ENCODE measurements at places on chromosomes 1 and 21.

DNA sequence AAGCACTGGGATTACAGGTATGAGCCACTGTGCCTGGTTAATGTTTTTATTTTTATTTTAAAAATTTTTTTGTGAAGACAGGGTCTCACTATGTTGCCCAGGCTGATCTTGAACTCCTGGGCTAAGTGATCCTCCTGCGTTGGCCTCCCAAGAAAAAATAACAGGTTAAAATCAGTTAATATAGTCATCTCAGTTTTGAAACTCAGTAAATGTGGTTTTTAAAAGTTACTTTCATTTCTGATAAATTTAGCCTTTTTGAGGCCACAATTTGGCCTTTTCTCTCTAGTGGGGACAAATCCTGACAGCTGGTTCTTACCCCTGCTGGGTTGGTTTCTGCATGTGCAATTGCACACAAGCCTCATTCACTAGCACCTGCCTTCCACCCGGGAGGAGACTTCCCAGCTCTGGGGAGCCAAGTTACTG, 13.3 kb downstream of the PMF1 start:
- no peak for DNase-seq

DNA sequence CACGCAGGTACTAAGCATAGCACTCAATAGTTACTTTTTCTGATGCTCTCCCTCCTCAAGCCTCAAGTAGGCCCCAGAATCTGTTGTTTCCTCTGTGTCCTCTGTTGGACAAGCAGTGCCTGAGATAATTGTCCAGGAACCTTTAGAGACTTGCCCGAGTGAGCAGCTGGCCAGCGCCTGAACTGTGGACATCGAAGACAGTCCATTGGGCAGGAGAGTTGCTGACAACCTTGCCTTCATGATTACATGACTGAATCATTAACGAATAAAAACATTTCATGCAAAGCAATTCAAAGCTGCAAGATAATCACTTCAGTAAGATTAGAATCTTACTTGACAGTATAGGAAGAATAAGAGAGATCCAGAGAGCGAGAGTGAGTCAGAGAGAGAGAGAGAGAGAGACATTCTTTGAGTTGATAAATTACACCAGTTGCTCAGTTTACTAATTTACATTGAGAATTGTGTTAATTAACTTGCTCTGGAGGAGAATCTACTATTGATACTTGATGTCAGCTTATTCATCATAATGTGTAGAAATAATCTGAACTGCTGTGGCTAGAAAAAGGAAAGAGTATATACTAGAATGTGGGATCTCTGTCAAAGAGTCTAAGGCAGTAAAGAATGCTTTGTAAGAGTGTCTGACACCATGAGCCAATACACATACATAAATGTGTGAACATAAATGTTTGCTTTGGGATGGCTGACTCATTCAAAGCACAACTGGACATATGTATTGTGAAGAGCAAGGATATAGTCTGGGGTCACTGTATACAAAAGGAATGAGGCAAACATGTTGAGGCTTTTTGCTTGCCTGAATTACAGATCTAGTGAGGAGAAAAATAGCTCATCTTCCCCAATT, 216.0 kb downstream of the ZNF326 start:
- no peak for DNase-seq

DNA sequence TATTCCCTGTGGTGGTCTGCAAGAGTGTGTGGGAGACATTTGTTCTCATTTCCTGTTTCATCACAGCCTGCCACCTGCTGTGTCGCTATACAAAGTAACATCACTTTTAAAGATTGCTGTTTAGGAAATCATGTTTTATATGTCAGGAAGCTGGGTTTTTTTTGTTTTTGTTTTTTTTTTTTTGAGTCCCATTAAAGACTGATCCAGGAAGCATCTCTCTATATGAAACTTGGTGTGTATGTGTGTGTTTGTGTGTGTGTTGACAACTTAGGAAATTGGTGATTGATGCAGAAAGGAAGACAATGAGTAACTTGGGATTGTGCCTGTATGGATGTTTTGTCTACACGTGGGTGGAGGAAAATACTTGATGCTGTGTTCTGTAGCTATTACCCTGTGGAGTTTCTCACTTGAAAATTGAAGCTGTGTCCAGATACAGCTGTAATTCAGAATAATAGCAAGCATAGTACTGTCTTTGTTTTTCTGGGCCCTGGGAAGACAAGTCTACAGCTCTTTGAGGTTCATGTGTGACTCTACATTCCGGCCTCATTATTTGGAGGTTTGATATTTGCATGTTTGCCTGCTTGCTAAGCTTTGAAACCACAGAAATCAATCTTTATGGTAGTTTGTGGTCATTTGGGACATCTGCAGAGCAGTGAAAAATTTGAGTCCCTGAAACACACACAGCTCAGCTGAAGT, 47.9 kb downstream of the LAMC1 start:
- DNase-seq: peak; percentile 52

DNA sequence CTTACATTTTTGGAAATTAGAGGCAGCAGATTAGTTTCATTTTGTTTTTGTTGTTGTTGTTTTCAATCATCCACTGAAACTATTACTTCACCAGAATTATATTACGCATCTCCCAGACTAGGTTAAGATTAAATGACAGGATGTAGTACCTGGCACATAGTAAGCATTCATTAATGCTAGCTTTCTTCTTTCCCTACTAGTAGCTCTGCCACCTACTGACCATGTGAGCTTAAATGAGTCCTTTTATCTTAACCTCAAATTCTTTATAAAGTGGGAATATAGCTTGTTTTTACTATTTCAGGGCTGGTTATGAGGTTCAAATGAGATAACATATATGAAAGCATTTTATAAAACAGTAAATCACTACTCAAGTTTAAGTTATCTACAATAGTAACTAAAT, 10.2 kb upstream of the ASPM start:
- DNase-seq: no peak

- DNase-seq: no peak
These were observed 996 bp upstream of the SH3BGRL3 start for GRCh38 chr1:26278724-26279455.

GRCh38 chr1:34328281-34328799, 151.6 kb downstream of the C1orf94 start:
- no peak for DNase-seq

DNA sequence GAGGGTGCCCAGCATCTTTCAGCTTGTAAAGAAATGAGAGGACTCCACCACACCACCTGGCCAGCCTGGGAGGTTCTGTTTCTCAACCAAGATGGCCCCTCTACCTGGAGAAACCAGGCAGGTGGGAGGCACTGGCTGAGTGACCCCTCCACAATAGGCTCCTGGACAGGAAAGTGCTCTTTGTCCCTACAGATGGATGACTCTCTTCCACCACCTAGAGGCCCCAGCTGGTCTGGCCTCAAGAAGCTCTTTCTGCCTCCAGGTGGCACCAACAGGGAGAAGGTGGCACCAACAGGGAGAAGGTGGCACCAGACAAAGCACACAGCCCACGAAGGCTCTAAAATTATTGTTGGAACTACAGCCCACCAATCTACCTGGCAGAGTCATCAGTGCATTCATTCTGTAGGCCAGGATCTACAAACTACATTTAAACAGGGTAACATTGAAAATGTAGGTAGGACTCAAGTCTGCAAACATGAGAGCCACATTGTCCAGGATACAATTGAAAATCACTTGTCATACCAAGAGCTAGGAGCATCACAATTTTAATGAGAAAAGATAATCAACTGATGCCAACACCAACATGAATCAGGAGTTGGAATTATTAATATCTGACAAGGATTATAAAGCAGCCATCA, 14.4 kb downstream of the TMPRSS3 start:
- no peak for DNase-seq

DNA sequence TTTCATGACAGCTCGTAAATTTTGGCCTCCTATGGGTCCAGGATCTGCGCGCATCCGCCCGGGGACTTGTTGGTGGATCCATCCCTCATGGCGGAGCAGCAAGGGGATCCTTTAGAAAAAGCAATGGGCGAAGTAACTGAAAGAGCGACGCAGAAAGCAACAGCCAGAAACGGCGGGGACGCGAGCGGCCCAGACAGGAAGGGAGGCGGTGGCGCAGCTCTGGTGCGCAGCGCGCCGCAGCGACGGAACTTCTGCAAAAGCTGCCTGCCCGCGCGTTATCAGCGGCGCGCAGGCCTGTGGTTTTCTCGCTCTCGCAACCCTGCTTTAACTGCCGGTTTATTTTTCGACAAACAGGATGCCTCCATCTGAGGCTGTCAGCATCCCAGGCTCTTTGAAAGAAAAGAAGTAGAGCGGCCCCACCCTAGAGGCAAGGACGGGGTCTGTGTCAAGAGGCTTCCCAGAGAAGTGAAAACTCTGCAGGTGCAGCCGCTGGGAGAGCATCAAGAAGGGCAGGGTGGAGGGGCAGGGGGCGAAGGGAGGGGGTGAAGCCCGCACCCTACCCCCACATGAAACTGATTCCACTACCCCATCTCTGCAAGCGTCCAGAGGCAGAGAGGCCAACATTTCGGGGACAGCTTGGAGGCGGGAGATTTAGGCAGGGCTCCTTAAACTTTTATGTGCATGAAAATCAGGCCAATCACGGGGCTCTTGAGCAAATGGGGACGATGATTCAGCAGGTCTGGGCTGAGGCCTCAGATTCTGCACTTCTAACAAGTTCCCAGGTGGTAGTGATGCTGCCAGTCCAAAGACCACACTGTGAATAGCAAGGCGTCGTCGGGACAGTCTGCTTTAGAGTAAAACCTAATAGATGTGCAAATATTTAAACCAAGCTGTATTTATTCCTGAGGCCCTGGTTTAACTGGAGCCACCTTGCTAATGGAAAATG, 22.2 kb downstream of the RUNX1 start:
- peak; percentile 45 for DNase-seq

DNA sequence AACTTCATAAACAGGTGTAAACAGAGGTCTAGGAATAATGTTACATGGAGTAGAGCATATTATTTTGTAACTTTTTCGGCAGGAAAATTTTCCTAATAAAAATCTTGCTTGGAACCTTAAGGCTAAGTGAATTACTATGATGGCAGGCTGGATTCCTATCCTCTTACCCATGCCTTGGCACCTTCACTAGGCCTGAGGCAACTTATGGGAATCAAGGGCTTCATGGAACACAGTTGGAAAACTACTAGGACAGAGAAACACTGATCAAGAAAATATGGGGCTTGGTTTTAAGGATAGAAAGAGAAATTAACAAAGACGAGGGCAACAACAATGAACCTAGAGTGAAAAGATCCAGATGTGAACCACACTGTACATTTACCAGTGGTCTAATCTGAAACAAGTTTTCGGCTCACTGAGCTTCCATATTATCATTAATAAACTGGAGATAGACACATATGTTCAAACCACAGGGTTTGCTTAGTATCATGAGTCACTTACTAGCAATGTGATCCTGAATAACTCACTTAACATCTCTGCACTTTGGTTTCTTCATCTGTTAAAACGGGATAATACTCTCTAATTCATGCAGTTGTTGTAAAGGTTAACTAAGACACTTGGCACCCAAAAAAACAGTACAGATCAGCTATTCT, 68.5 kb downstream of the GPATCH2 start:
- DNase-seq: no peak

DNA sequence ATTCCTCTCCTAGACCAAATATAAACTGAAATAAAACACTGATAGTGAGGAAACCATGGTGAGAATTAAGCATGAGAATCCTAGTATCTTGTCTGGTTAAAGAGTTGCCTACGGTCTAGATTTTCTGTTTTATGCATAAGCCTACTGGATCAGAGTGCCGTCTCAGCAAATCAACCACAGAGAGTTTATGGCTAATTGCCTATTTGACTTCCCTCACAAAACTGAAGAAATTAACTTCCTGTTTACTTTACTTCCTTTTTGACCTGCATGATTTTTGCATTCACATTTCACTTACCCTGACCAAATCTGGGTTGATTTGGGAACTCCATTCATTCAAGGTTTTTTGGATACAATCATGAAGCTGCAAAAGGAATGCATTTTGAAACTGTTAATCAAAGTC, 5.0 kb downstream of the GCLM start:
- DNase-seq: no peak

DNA sequence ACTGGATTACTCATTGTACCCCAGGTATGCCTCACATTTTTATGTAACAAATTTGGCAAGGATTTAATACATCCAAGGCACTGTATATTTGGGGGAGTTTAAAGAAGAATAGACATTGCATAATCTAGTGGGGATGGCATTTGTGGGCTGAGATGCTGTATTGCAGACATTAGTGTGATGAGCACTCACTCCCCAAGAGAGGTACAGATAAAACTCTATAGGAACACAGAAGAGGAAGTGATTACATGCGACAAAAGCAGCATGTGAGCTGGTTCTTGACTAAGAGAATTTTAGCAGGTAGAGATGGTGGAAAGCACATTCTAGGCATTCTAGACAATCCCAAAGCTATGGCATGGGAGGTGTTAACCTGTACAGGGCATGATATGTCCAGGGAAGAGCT, 24.2 kb upstream of the CDC14A start:
- DNase-seq: no peak

GRCh38 chr1:182062223-182062622, 711 bp upstream of the ZNF648 start:
- DNase-seq: no peak

DNA sequence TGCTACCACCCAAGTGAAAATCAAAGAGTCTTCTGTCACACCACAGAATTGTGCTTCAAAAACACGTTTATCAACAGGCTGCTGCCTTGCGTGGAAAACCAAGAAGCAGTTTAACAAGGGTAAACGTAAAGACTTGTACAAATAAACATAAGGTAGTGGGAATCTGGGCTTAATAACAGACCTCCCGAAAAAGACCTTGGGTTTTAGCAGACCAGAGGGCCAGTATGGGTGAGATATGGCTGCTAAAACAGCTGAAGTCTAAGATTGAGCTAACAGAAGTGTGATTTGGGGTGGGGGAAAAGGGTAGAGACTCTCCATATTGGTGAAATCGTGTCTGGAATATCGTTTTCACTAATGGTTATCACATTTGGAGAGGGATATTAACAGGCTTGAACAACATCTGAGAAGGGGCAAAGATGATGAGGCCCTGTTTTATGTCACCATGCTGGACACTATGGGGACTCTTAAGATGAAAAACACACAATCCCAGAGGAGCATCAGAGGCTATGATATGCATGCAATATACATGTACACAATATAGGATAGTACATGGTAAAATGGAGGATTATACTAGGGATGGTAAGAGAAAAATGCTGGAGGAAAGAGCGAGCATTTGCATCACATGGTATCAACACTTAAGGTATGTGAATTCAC, 1.4 kb downstream of the MOV10 start:
- DNase-seq: no peak

- DNase-seq: no peak
These were observed 6.6 kb downstream of the FMO1 start for GRCh38 chr1:171254859-171255258.

- peak; percentile 10 for DNase-seq
These were observed 89.7 kb downstream of the DMRTA2 start for GRCh38 chr1:50333595-50333974.

- DNase-seq: no peak
These were observed 14.7 kb downstream of the PEX14 start for GRCh38 chr1:10489291-10490055.

DNA sequence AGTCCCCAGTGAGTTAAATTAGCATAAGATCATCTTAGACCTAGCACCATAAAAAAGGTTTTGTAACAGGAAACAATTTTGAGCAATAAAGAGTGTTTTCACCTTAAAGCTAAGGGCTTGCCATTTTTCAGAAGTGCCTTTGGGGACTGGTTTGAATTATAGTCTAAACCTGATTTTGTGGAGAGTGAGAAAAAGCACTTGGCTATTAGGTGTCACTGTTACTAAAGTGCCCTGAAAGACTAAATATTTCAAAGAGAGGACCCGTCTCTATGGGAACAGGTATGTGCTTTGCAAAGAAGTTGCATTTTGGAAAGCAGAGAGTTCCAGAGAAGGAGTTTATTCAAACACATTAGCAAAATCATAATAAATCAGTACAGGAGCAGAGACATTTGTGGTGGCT, 9.1 kb downstream of the NTNG1 start:
- DNase-seq: no peak

Measured in hindlimb muscle (tissue), 1 donor.